ENCODE measurements at places on chromosomes 4 and X. TPM values are rescaled to one million over a fixed set of nuclear protein-coding genes. Genes with fewer than 3 reads are reported as not detected.

Gene BEND2
- not detected for total RNA-seq

Gene EGFL6
- total RNA-seq, result not detected

Gene TRIML2
- not detected for total RNA-seq

DNA sequence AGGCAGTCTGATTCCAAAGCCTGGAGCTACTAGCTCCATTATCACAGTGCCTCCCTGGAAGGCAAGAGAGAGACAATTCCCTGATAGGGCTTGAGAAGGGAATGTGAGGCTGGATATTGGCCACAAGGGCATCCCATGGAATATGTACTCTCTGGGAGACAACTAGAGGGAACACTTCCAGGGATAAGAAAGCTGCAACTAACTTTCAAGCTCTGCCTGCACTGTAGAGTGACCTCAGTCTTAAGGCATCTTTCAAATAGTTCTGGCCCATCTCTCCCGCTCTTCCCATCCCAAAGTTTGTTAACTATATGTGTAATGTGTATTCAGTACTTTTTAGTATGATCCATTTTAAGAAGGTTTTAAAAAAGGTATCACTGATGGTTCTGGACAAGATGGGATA, 13.1 kb upstream of the RNF212 start:
- no peak for DNase-seq

GRCh38 chr4:76571274-76571673, 136.2 kb downstream of the SHROOM3 start:
- DNase-seq, result no peak

Gene SRPK3
- 0.22 TPM for total RNA-seq

Gene LDB2
- 19.9 TPM for total RNA-seq

DNA sequence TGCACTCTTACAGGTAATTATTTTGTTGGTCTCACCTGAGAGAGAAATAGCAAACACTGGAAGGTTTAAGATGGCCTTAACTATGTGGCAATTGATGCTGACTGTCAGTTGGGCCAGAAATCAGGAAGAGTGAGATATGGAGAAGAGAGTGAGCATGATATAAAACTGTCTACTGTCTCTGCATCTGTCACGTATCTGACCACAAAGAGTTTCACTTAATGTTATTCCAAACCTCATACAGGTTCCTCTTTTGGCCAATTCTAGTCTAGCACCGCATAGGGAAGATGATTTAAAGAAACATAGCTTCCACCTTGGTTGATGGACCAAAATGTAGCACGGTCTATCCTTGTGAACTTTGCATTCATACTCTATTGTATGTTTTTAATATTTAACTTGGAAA, 381.0 kb upstream of the BOD1L1 start:
- DNase-seq, result no peak
